Stimulated activated naive CD4-positive, alpha-beta T cell treated with Interleukin-2 at 50 U/mL for 16 hours (primary cell): ENCODE measurements at places on chromosomes 7 and 10.
A peak's percentile ranks its signal among the peaks of the same experiment; 100 is the strongest.

DNA sequence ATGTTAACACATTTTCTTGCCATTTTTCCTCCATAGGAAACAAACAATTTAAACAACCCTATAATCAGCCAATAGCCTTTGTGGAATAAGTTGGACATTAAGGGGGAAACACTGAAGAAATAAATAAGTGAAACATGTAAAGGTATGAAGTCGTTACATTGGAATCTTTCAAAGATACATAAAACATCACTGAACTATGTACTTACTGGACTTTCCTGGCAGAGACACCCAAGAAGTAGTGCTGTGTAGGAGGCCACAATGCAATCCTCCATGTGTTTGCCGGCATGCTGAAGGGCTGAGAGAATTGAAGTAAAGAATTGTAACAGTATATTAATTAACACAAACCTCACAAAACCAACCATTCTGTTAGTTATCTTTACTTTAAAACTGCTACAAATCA, 76.5 kb upstream of the GRID1 start:
- no peak for DNase-seq

DNA sequence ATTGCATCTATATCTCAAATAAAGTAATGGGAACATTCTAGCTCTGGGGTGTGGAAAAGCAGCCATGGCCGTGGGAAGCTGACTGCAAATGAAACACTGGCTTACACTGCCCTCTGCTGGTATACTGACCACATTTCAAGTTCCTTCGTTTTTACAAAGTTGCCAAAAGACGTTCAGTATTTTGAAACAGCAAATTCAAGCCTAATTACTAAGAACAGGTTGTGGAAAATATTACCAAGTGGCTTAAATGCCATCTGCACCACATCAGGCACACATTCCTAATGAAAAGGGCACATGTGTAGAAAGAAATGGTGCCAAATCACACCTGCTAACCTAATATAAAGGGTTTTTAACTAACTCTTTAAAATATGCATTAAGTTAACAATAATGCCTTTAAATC, 83.9 kb downstream of the JAZF1 start:
- peak; percentile 9 for DNase-seq

DNA sequence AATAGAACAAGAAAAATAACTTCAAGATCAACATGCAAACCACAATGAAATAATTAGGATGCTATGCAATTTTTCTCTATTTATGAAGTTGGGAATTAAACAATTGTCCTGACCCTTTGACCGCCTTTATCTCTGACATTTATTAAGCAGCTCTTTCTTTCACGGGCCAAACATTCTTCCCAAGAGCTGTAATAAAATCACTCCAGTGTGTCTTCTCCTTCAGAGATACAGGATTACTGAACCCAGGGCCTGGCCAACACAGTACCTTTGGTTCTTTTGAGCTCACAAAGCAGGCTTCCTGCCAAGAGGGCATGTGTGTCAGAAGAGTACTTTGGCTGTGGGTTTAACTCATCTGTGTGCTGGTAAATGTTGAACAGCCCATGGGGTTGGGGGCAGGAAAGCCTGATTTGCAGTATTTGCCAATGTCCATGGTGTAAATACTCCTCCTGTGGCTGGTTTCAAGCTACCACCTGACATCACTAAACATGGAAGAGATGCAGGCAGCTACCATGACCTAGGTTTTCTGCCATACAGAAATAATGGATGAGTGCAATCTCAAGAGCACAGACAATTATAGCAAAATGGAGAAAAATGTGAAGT, 121.7 kb downstream of the FANK1 start:
- DNase-seq, result no peak

- no peak for DNase-seq
Measured at GRCh38 chr10:79020015-79020491, 48.7 kb upstream of the ZMIZ1 start.

DNA sequence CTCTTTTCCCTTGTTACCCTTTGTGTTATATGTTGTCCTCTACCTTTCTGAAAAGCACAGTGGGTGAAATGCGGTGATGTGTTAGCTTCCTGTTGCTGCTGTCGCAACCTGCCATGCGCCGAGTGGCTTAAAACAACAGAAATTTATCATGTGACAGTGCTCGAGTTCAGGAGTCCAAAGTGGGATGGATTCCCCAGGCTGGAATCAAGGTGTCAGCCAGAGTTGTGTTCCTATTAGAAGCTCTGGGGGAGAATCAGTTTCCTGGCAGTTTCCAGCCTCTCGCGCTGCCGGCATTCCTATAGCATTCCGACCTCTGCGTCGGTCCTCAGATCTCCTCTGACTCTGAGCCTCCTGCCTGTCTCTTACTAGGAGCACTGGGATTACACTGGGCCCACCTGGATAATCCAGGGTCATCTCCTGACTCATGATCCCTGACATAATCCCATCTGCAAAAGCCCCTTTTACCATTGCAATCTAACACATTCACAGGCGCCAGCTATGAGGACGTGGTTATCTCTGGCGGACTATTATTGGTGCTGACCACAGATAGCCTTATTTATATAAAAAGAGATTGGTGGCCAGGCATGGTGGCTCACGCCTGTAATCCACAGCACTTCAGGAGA, 207.5 kb downstream of the CUX1 start:
- DNase-seq, result no peak

GRCh38 chr7:55060085-55060484, 41.3 kb downstream of the EGFR start:
- DNase-seq, result no peak

- DNase-seq, result no peak
Measured at GRCh38 chr10:27643301-27643700, 102.3 kb downstream of the MKX start.

DNA sequence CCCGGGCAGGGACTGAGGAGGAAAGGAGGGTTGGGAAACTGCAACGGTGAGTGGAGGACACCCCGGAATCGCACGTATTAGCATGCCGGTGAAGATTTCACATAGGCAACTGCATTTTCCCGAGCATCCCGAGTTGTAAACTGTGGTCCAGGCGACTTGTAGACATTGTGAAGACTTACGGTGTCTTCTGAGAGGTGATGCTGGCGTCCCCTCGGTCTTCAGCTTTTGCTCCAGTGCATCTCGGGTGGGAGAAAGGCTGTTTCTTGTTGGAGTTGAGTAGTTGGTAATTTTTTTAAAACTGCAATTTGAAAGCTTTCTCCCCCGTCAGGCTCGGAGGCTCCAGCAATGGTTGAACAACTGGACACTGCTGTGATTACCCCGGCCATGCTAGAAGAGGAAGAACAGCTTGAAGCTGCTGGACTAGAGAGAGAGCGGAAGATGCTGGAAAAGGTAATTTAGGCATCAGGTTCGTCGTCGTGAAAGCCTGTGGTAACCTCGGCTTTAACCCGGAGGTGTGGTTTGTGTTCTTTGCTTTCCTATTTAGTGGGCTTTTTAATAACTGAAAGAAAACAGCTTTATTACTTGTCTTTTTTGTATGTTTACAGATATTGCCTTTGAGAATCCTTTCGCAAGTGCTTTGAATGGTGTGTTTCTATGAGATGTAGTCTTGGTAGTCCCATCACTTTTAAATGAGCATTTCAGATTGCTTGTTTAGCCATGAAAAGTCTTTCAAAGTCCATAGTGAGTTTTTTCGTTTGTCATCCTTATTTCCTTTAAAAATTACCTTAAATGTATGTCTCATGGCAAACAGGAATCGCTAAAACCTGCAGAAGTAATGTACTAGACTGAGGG, 687 bp downstream of the HELLS start:
- no peak for DNase-seq

DNA sequence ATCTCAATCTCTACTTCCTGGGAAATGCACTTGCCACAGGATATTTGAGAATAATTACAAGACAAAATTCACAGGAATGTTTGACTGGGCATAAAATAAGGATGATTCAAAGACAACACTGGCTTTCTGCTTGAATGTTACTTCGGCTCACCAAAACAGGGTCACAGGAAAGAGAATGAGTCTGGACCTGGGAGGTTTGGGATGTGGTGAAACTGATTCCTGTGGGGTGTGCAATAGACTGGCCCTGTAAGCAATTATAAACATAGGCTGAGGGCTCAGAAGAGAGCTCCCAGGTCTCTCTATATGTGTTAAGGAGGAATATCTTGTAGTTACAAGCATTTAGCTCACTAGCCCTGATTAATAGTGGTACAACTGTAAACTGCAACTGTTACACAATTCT, 613.9 kb upstream of the CELF2 start:
- DNase-seq, result no peak

GRCh38 chr10:121710207-121710606, 112.0 kb upstream of the FGFR2 start:
- no peak for DNase-seq

DNA sequence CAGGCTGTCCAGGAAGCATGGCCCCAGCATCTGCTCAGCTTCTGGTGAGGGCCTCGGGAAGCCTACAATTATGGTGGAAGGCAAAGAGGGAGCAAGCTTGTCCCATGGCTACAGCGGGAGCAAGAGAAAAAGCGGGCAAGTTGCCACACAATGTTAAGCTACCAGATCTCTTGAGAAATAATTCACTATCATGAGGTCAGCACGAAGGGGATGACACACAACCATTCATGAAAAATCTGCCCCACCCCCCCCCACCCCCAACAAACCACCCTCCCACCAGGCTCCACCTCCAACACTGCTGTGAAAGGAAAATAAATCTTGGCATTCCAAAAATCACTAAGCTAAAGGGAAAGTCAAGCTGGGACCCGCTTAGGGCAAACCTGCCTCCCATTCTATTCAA, 545.8 kb upstream of the NRP1 start:
- no peak for DNase-seq

GRCh38 chr7:43431020-43431595, 151.8 kb upstream of the STK17A start:
- DNase-seq, result no peak

DNA sequence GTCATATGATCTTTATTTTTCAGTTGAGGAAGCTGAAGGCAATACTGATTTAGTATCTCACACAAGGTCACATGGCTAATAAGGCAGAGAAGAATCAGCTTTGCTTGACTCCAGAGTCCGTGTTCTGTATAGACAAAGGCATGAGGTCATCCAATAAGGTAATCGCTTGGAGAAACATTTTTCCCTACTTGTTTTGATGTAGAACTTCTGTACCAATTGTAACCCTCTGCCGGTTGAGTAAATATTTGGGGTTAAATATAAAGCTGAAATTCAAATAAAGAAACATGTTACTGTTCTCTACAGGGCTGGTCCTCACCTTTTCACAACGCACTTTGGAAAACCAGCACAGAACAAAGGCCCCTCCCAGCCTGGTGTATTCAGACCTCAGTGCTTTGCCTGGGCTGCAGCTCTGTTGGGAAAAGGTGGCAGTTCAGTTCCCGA, 83.0 kb upstream of the INSYN2A start:
- DNase-seq, result no peak

DNA sequence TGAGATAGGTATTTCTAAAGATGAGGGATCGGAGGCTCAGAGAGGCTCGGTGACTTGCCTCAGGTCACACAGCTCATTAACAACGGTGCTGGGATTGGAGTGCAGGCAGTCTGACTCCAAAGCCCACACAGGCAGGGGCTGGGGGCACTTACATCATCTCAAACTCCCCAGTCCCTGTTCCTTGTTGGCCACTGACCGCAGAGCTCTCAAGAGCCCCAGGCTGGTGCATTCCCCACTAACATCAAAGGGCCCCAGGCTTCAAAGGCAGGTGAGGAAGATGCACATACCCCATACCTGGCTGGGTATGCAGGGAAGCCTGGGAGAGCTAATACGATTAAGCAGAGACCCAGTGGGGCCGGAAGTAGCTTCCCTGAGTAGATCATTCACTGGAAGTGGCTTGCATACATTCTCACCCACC, 13.7 kb upstream of the NODAL start:
- no peak for DNase-seq

DNA sequence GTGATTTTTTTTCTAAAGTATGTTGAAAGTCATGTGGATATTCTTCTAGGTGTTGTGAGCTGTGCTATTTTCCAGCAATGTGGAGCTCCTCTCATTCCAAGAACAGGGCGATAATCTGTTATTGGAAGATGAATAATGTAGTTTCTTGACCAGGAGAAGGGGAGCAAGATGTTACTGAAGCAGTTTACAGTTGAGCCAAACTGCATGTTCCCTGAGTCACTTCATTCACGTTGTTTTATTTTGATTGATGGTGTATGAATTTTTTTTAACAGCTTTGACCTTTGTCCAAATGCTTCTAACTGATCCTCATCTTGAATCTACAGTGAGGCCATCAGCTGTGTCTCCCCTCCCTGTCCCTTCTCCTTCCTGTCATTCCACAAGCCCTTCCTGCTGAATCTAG, 277.1 kb upstream of the KLF6 start:
- no peak for DNase-seq
